ENCODE measurements at places on chromosomes 2 and 18.
A peak's percentile ranks its signal among the peaks of the same experiment; 100 is the strongest.

- DNase-seq, result peak; percentile 95
These were observed 840.6 kb upstream of the SALL3 start for GRCh38 chr18:78138983-78139496.

GRCh38 chr2:133025004-133025403 lies 355.0 kb upstream of the LYPD1 start:
- no peak for DNase-seq

GRCh38 chr18:80157708-80158343 lies 48.8 kb downstream of the ADNP2 start:
- DNase-seq, result peak; percentile 72

DNA sequence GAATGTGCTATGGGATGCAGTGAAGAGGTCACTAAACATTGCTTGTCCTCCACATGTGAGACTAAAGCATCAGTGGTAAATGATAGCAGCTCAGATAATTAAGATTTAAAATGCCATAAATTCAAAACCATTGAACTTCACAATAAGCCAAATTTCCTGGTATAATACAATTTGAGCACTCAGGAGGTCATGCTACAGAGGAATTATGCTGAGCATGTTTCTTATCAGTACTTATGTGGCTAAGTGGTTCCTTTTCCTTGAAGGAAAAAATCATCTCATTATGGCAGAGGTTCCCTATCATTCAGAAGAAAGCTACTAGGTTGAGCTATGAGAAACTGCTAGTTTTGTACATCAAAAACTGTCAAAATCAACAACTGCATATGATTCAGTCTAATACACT lies 156.6 kb downstream of the AGPS start:
- DNase-seq, result no peak

DNA sequence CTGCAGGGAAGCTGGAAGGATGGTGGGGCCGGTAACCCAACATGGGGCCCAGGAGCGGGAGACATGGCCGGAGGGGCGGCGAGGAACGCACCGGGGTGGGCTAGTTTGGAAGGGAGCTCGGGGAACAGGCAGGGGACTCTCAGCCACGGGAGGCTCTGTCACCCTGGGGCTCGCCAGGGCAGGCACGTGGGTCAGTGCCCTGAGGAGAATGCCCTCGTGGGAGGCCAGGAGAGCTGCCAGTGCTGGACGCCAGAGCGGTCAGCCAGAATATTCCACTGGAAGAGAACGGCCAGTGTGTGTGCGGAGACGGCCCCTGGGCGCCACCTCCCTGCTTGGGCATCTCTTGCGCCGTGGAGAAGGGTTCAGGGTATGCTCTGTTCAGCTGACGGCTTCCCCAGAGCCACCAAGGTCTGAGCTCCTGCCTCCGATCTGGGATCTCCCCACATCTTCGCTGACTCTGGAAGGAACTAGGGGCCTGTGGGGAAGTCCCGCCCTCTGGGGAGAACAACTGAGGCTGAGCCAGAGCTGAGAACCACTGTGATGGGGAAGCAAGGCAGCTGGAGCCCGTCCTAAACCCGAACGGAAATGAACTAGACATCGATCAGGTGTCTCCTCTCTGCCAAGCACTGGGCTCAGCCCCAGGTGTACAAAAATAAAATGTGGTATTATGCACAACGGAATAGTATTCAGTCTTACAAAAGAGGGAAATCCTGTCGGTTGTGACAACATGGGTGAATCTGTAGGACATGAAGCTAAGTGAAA lies 49.3 kb downstream of the TNP1 start:
- no peak for DNase-seq

- no peak for DNase-seq
These were observed 280.7 kb upstream of the ATP5MC3 start for GRCh38 chr2:175462246-175462645.

DNA sequence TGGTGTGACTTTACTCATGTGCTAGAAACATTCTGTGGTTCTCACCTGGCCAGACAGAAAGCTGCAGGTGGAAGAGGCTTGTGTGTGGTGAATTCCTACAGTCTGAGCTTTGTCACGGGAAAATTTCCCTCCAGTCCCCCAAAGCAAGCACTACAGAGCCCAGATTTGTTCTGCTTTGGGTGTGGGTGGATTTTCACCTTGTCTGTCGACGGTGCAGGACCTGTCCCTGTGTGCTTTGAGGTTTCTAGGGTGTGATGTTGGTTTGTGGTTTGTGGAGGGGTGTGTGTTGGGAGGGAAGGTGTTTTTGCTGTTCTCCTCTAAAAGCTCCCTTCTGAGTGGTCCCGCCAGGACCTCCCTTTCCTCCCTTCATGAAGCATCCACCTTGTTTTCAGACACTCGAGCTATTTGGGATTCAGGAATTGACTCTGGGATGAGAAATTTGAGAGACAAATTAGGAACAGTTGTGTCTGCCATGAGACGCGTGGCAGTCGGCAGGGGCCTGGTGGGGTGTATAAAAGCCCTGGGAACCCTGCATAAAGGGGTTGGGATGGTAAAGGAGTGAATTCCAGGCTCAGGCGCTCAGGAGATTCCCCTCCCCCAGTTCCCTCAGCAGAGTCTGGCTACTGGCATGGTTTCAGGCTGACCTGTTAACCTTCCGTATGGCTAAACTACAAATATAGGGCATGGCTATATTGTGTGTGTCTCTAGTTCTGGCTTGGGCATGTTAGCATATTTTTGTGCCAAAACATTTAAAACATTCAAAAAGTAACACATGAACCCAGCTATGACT lies 65.5 kb downstream of the DGKD start:
- no peak for DNase-seq

DNA sequence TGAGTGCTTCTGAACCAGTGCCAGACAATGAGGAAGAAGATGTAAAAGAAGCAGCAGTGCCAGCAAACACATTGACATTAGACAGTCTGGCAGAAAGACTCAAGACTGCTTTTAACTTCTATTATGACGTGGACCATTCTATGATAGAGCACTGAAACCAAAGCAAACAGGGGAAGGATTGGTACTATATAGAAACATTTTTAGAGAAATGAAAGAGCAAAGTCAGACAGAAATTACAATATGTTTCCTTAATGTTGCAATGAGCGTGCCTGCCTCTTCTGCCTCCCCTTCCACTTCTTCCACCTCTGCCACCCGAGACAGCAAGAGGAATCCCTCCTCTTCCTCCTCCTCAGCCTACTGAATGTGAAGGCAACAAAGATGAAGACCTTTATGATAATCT lies 39.7 kb downstream of the DHX57 start:
- DNase-seq, result no peak

DNA sequence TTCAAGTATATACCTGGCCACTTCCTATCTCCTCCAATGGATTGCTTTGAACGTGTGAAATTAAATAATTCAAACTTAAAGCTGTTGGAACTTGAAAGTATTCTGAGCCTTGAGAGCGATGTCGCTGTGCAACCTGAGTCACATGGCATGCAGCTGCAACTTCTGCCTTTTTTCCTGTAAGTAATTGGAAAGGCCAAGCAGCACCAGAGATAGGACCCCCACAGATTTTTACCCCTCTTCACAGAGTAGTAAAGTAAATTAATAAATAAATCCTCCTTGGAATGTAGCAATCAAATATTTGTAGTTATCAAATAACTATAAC lies 3.2 kb upstream of the RNF149 start:
- no peak for DNase-seq

DNA sequence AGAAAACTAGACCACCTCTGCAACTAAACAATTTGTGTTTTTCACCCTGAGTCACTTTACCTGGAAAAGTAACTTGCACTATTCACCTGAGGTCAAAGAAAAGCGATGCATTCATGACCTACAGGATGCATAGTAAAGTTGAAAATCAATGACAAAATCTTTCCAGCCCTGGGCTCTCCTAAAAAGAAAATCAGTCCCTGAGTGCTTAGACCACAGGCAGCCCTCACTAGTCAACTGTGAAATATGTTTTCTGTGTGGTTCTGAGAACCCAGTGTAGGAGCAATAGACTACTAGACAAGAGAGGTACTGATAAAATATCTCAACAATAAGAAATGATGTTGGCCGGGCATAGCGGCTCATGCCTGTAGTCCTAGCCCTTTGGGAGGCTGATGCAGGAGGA lies 133.1 kb downstream of the TXNL1 start:
- DNase-seq, result no peak

- no peak for DNase-seq
These were observed 587.5 kb downstream of the XIRP2 start for GRCh38 chr2:167475791-167476190.

DNA sequence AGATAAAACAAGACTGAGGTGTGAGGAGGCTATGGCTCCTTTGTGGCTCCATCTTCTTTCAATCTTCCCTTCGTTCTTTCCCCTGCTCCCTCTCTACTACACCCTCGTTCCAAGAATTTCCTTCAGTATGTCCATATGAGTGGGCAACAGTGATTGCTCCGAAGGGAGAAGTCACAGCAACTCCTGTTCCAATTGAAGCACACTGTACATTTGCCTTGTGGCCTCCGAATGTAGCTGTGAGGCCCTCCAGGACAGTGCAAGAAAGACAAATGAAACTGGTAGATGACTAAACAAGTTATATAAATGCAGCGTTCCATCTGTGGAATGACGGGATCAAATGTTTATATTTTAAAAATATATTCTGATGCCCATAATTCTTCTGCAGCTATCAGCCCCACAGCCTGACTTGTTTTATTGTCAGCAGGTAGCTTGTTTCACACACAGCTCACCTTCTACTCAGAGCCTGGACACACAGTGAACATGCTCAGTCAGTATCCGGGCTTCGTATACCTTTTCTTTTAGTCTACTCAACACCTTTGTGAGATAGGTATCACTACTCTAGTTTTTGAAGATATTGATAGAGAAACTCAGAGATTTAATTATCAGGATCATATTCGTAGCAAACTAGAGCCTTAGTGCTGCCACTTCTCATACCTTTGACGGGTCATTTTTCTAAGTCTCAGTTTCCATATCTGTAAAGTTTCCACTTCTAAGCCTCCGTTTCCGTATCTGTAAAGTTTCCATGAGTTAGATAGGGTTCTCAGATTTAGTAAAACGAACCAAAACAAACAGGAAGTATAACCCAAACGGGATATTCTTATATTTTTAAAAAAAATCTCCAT lies 216.7 kb upstream of the STON1 start:
- no peak for DNase-seq

DNA sequence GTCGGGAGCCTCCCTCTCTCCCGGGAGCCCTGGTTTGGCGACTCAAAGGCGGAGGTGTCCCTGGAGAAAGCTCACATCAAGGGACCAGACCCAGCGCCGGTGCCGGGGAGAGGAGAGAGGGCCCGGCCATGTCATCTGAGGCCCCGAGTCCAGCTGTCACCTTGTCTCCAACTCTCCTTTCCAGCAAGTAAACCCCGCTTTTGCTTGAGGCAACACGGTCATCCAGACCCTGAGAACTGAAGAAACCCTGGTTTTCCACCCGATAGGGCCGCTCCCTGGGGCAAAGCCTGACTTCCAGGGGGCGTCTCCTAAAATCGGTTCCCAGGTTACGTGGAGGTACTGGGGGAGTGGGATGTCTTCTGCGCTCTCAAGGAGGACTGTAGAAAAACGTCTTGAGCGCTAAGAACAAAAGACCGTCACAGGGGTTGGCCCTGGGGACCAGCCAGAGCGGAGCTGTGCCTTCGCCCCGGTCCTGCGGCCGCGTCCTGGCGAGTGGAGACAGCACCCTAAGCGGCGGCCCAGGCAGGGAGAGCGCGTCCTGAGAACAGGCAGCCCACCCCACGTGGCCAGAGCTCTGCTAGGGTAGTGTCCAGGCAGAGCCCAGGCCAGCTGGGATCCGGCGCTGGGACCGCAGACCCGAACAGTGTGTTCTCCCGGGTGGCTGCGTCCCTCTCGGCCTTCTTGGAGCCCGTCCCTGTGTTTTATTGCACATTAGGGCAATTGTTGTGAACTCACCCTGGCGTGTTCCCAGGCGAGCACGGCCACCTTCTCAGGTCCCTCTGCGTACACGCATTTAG lies 55.7 kb downstream of the TMEM18 start:
- DNase-seq, result no peak

DNA sequence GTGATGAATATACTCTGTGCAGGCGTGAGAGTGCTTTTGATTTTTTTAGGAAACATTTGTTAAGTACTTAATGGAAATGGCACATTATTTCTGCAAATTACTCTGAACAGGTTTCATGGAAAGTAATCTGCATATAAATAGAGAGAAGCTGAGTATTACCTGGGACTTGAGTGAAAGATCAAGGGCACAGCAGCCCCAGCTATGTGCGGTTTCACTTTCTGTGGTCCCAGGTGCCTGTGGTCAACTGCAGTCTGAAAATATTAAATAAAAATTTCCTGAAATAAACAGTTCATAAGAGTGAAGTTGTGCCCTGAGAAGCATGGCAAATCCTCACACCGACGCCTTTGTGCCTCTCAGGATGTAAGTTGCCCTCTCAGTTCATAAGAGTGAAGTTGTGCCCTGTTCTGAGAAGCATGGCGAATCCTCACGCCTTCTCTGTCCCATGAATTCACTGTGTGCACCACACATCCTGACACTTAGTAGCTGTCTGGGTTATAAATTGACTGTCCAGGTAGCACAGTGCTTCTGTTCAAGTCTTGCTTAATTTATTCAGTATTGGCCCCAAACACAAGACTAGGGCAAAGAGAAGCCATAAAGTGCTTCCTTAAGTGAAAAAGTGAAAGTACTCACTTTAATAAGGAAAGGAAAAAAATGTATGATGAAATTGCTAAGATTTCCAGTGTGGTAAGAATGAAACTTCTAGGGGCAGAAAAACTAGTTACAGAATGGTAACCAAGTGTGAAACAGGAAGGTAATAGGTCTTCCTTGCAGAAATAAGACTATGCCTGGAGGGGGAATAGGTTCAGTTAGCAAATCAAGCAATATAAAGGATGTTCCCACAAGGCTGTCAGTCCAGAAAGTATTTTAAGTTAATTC lies 4.3 kb upstream of the SNTG2 start:
- DNase-seq, result no peak

GRCh38 chr2:63344575-63345284 lies 243.5 kb downstream of the WDPCP start:
- DNase-seq, result no peak

DNA sequence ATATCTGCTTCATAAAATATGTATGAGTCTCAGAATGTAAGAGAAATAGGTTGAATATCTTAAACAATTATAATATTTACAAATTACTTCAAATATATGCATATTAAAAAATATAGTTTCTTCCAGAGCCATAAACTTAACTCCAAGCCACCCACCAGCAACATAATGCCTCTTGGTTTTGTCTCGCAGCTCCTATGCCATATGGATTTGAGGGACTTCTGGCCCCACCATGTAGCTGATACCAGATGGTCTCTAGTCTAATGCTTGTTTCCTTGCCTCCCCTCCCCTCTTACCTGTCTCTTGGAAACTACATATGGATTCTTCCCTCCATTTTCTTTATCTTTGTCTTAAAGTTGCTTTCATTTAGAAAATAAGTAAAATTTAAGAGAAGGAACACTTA lies 114.3 kb downstream of the GCA start:
- DNase-seq, result no peak

DNA sequence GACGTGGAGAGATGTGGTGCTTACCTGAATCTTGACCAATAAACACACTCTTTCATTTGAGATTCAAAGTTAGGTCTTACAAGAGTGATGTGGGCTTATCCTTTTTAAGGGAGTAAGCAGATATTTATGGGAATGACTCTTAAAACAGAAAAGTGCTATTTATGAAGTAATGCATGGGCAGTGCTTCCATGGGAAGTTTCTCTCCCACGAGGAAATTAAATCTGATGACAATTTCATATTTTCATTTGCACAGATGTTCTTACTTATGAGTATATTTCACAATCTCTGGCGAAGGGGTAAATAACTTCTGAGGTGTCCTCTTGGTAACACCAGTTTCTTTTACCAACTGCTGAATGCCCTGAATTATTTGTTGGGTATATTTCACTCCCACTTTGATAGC lies 21.0 kb downstream of the PNPT1 start:
- no peak for DNase-seq

- no peak for DNase-seq
These were observed 61.5 kb downstream of the EFR3B start for GRCh38 chr2:25103287-25103871.

Data from NCI-H345 (cell line).